ENCODE measurements at places on chromosomes 12 and 14.
A peak's percentile ranks its signal among the peaks of the same experiment; 100 is the strongest.

GRCh38 chr12:75308279-75308678 lies 21.8 kb downstream of the CAPS2 start:
- no peak for DNase-seq

DNA sequence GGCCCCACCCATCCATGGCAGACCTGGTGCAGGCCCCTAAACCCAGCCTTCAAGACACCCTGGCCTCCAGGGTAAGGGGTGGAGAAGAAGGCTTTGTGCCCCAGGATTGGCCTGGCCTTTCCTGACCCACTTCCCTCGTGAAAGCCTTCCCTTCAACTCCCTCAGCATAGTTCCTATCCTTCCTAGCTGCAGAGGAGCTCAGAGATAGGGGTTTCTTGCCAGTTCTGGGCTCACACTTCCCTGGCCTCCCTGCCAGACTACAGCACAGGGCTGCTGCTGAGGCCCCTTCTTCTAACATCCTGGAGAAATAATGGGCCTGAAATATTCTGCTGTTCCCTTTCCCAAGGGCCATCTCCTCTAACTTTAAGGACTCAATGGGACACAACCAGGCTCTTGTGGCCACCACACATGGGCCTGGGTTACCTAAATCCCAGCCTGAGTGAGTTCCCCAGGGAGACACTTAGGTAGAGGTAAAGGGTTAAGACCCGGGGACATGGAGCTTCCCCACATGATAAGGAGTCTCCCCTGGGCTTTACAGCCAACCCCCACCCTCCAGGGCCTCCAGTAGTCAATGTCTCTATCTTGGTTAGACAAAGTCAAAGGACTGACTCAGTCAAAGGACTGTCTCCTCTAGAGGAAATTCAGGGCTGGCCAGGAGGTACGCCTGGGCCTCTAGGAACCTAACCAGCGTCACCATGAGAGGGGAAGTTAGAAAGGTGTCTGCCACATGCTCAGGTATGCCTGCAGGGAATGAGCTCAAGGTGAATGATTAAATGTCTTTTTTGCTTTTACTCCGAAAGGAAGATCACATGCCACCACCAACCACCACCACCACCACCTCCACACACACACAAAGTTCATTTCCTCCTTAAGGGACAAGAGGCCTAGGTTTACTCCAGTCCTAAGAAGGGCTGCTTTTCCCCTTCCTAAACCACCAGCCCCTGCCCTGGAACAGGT lies 7.1 kb downstream of the ZFP36L1 start:
- peak; percentile 63 for DNase-seq

- DNase-seq = peak; percentile 56
Measured at GRCh38 chr12:122265886-122266229, 436 bp downstream of the VPS33A start.

GRCh38 chr14:51977075-51977474 lies 12.3 kb upstream of the RTRAF start:
- DNase-seq = no peak

DNA sequence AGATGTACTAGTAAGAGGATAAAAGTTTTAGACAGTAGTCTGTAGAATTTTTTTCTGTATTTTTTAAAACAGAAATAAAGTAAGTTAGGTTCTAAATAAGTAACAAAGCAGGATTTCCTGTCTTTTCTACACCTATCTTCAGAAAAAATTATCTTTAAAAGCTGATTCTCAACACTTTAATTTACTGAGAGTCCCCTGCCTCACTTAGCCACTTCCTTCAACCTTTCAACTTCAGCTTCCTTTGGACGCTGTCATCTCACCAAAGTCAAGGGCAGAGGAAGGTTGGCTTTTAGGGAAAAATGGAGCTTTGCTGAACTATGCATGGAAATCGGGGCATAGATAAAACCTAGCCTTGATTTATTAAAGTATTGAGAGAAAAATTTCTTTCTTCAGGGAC lies 44.9 kb upstream of the CERS5 start:
- no peak for DNase-seq

GRCh38 chr14:90560558-90560957 lies 163.7 kb downstream of the CALM1 start:
- no peak for DNase-seq

GRCh38 chr14:51445001-51445390 lies 204.9 kb downstream of the TMX1 start:
- no peak for DNase-seq

GRCh38 chr12:82685790-82686167 lies 927 bp upstream of the TMTC2 start:
- DNase-seq = peak; percentile 98

- peak; percentile 55 for DNase-seq
Measured at GRCh38 chr12:110270125-110270962, 10.7 kb upstream of the ATP2A2 start.

GRCh38 chr12:83097643-83098342 lies 411.1 kb downstream of the TMTC2 start:
- DNase-seq = peak; percentile 29

DNA sequence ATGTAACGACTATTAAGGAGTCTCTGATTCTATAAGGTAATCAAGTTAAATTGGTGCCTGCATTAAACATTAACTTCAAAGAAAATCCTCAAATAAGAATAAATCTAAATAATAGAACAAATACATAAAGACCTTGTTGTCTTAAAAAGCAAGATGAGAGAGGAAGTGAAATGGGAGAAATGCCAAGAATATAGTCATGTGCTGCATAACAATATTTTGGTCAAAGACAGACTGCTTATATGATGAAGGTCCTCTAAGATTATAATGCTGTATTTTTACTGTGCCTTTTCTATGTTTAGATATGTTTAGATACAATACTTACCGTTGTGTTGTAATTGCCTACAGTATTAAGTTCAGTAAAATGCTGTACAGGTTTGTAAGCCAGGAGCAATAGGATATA lies 213.6 kb downstream of the C12orf42 start:
- DNase-seq = no peak

DNA sequence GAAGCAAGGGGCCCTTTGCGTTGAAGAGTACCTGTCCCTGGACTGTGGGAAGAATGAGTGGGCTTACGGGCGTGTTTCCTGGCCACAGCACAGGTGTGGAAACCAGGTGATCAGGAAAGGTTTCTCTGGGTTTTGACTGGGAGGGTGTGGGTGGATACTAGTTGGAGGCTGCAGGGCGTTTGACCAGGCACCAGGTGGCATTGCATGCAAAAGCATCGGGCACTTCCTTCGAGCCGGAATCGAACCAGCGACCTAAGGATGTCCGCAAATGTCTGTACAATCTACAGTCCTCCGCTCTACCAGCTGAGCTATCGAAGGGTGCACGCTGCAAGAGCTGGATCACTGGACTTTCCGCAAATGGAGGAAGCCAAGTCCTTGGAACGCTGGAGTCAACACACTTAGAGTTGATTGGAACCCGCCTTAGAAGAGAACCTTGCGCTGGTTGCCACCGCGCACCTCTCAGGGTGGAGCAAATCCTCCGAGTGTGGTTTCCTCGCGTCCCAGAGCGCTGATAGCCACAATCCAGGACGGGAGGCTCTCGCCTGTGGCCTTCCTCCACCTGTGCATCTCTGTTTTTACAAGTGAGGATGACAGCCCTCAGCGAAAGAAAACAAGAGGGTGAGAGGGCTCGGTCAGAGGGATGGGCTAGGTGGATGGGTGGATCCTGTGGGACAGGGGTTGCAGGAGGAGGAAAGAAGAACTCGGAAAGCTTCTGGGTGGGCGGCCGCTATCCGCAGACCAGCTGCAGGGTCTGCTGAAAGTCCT lies 21.2 kb upstream of the RNASE4 start:
- peak; percentile 94 for DNase-seq

All from cerebellar cortex (tissue), 1 donor.